ENCODE measurements at places on chromosomes 3 and 15.

- DNase-seq, result no peak
These were observed 81.9 kb downstream of the CHL1 start for GRCh38 chr3:278300-279064.

DNA sequence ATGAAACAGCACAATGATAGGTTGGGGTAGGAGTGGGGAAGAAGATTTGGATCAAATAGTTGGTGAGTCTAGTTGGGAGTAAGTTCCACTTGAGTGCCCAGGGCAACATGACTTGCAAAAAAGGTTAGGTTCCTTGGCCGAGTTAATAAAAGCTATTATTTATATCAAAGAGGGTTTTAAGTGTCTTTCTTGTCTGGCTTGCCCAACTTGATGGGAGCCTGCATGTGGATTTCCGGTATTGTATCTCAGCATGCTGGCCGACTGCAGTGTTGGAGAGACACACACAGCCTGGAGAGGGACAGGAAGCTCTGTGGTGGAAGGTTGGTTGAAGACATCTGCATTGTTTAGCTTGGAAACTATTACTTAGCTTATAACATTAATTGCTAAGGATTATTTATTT is 449.5 kb upstream of the TBL1XR1 start:
- DNase-seq, result no peak

DNA sequence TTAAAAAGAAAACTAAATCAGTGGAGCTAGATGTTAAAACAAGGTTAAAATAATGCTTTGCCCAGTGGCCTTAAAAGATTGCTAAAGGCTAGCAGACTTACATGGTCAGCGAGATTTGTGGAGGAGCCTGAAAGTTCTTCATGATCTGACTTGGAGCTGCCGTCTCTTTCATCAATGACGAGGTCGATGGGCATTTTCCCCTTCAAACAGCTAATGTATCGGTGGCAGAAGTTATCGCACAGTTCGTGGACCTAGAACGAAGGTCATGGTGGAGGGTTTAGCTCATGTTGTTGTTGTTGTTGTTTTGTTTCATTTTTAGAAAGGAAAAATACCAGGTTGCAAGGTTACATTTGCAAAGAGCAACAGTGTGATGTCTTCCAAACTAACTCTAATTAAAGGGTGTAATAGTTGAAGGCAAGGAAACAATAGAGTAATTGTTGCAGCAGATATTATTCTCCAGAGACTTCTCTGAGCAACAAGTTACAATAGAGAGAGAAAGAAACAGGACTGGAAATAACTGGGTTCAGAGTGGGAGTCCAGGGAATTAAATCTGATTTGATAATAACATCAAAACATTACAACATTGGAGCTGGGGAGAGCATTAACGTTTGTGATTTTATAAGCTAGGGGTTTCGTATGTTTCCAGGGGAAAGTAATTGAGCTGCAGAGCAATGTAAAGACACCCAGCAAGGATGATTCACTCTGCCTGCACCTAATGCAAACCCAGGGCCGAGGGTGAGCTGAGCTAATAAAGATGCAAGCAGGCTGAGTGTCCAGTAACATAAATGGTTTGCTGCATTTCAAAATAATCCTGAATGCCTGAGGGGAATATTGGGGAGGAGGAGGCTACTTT is 6.6 kb downstream of the MEIS2 start:
- no peak for DNase-seq

- DNase-seq, result no peak
These were observed 3.6 kb upstream of the BAHD1 start for GRCh38 chr15:40436892-40437751.

DNA sequence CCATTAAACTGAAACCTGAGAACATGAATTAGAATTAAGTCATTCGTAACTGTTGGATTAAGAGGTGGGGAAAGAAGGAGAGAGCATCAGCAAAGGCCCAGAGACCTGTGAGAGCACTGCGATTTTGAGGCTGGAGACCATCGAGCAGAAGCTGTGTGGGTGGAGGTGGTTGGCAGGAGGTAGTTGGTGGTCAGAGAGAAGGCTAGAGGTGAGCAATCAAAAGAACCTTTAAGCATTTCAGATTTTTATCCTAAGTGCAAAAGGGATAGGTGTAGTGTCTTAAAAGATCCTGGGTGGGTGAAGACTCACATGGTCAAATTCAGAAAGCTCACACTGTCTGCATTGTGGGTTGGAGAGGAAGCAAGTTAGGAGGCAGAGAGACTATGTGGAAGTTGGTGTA is 65.1 kb upstream of the TEX264 start:
- DNase-seq, result no peak
